ENCODE measurements at places on chromosomes 1 and 21.

GRCh38 chr21:34222031-34222335 is 141.8 kb upstream of the KCNE2 start:
- no peak for DNase-seq

DNA sequence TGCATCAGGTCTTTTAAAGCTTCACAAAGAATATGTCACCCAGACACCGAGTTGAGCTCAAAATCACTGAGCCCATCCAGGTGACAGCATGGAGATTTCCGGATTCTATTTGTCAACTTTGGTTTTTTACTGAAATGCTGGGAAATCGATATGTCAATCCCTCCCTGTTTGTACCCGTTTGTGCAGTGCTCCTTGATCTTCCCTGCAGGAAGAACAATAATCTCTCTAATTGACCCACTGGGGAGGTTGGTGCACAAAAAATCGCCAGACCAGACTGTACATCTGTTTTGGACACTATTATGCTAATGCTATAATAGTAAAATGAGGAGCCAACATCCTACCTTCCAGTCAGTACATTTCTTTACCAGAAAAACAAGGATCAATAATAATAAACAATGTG is 1.8 kb downstream of the BARHL2 start:
- DNase-seq = no peak

DNA sequence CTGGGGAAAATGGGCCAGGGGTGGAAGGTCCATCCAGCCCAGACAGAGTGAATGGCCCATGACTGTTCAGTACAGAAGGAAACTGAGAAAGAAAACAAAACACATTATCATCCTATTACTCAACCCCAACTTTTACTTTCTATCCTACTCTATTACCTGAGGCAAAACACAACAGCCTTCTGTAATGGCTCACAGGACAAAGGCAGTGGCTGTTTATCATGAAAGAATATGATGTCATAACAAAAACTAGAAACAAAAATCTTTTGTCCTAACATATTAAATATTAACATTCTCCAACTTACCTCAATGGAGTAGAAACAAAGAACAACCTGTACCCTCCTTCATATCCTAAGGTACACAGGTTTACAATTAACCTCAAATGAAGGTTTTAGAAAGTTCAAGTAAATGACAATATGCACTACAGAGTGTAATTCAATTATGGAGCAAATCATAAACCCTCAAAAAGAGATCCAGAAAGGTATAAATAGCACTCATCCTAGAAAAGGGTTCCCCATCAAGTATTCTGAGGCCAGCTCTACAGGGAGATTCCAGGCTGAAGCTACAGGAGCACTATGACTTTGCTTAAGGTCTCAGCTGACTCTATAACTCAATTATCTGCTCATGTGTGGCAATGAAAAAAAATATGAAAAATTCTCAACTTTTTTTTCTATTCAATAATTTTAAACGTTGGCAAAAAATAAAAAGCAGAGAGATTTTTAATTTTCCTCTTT is 15.1 kb downstream of the ELK4 start:
- no peak for DNase-seq

- DNase-seq = no peak
Observed at GRCh38 chr1:87501738-87502137, 173.1 kb downstream of the LMO4 start.

- DNase-seq = no peak
Observed at GRCh38 chr1:201455098-201455497, 13.9 kb downstream of the PHLDA3 start.

GRCh38 chr1:37146071-37146470 is 111.8 kb upstream of the GRIK3 start:
- peak; percentile 28 for DNase-seq

GRCh38 chr1:214445831-214446614 is 105.4 kb downstream of the PTPN14 start:
- no peak for DNase-seq

GRCh38 chr21:39430016-39430415 is 15.6 kb downstream of the LCA5L start:
- DNase-seq = peak; percentile 33

DNA sequence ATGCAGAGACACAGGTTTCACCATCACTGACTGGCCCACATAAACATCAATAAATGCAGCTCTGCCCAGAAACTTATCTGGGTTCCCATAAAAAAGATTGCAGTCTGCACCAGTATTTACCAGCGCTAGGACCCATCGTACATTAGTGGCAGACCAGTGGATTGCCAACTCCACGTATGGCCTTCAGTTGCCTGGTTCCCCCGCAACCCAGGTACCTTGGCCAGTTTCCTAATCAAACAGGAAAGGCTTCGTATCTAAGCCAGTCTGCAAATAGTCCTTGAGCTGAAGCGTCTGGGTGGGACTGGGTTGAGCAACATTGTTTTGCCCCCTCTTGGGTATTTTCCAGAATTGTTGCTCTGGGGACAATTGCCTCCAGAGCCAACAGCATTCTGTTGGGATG is 1639.3 kb downstream of the MRPL39 start:
- no peak for DNase-seq

GRCh38 chr1:154639876-154640275 is 31.9 kb upstream of the ADAR start:
- no peak for DNase-seq

- DNase-seq = no peak
Observed at GRCh38 chr1:153347856-153348255, 785 bp downstream of the PGLYRP4 start.

DNA sequence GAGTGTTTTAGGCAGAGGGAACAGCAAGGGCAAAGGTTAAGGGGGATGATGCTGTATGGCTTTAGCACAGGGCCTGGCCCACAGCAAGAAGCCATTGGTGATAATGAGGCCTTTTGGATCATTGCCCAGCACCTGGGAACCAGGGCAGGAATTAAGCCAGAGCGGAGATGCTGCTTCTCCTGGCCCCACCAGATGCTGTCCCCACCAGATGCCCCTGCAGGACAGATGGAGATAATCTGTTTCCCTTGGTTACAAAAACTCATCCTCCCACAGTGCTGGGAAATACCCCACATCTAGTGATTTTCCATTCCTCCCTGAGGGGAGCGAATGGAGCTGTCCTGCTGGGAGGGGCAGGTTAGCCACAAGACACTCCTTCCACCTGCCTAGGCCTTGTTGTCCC is 18.8 kb downstream of the OPRD1 start:
- no peak for DNase-seq

DNA sequence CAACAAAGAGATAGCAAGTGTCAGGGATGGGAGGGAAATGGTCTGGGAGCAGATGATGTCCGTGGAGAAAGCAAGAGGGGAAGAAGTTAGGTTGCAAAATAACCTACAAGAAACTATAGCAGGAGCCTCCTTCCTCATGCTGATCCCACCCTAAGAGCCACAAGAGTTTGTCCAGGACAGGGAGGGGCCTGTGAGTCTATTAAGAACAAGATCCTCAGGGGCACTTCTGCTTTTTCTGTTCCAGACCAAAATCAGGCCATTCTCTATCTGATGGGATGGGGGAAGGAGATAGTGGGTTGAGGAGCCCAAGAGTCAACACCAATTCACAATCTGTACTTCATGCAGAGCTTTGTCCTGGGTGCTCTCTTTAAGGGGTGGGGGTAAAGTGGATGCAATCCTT is 7.7 kb upstream of the ATP1A4 start:
- DNase-seq = no peak

DNA sequence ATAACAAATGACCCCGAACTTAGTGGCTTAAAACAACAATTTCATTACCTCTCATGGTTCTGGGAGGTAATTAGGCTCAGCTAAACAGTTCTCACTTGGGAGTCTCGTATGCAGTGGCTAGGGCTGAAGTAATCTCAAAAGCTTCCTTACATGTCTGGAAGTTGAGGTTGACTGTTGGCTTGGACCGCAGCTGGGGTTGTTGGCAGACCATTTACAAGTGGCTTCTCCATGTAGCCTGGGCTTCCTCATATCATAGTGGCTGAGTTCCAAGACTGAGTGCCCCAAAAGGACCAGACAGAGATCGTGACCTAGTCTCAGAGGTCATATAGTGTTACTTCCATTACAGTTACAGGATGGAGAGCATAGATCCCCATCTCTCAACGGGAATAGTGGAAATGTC is 2.4 kb upstream of the POGZ start:
- DNase-seq = no peak

DNA sequence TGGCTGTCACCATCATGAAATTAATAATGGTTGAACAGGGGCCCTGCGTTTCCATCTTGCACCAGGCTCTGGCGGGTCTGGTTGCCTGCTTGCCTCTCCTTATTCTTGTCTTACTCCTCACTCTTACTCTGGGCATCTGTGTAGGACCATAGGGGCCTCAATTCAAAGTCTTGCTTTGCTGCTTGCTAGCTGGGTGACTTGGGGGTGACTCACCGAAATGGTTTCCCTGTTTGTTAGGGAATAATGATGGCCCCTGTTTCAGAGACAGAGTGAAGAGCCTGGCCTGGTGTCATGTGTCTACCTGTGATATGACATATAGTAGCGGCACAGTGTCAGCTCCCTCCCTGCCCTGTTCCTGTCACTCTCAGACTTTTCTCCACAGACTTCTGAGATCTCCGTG is 24.6 kb downstream of the KCNC4 start:
- no peak for DNase-seq

DNA sequence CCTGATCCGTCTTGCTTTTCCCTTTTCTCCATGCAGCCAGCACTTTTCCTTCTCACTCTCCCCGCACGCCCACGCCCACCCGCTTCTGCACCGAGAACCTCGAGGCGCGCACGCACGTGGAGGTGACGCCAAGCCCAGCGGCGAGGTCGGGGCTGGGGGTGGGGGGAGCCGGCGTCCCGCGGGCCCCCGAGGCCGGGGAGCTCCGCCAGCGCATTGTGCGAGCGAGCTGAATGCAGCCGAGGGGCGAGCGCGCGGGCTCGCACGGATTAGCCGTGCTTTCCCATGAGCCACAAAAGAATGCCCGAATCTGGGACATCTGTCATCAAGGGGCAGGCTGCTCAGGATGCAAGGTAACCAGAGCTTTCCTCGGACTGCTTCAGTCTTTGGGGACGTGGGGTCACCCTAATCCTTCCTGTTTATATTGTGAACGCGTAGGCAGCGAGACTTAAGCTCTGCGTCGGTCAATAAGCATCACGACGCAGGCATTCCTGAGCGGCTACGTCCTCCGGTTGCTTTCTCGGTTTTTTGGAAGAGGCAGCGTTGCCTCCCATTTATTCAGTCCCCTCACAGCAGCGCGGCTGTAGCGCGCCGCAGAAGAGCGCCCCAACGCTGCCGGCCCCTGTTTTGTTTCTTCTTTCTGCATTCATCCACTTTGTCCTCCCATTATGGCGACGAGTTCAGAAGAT is 67.3 kb upstream of the AKT3 start:
- peak; percentile 95 for DNase-seq

DNA sequence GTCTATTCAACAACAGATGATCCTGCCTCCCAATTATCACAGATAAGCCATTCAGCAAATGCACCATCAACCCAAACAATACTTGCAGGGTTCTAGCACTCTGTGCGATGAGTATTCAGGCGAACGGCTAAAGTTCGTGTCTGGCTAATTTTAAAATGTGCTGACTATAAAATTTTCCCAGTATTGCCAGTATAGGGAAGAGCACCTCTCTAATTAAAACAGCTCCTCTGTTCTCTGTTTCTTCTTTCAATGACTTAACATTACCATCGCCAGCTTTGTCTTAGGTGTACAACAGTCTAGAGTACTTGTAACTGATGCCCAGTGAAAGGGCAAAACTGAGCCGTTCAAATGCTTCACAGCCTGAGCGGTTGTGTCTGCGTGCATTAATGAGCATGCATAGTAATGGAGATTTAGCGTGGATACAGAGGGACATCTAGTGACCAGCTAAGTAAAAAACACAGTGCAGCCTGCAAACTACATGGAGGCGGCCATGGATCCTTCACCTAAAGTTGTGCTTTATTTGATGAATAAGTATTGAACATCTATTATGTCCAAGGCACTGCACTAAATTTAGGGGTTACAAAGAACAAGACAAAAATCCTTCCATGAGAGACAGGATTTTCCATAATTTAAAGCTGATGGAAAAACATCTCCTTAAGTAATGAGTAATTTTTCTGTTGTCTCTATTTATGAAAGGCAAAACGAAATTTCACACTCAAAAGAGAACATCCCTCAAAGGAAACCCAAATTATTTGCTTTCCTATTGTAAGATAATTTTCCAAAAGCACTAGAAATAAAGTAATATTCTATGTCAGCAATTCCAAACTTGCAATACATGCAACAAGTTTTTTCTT is 120.0 kb downstream of the SETD4 start:
- peak; percentile 86 for DNase-seq

- no peak for DNase-seq
Observed at GRCh38 chr1:24902471-24902891, 27.6 kb downstream of the RUNX3 start.

DNA sequence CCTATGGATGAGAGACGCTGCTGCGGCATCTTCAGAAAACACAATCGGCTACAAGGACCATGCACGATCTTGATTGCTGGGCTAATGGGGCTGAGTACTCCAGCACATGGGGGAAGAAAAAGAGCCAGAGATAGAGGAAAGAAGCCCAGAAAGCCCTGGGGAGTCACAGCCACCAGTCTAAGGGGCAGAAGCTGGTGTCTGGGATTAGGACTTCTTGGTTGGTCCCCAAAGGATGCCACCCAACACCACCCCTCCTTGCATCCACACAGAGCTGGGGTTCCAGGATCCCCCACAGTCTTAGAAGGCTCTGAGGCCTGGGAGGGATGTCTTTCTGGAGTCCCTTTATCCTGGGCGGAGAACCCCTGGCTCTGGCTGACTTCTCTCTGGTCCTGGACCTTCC is 98.4 kb upstream of the TARDBP start:
- DNase-seq = no peak

DNA sequence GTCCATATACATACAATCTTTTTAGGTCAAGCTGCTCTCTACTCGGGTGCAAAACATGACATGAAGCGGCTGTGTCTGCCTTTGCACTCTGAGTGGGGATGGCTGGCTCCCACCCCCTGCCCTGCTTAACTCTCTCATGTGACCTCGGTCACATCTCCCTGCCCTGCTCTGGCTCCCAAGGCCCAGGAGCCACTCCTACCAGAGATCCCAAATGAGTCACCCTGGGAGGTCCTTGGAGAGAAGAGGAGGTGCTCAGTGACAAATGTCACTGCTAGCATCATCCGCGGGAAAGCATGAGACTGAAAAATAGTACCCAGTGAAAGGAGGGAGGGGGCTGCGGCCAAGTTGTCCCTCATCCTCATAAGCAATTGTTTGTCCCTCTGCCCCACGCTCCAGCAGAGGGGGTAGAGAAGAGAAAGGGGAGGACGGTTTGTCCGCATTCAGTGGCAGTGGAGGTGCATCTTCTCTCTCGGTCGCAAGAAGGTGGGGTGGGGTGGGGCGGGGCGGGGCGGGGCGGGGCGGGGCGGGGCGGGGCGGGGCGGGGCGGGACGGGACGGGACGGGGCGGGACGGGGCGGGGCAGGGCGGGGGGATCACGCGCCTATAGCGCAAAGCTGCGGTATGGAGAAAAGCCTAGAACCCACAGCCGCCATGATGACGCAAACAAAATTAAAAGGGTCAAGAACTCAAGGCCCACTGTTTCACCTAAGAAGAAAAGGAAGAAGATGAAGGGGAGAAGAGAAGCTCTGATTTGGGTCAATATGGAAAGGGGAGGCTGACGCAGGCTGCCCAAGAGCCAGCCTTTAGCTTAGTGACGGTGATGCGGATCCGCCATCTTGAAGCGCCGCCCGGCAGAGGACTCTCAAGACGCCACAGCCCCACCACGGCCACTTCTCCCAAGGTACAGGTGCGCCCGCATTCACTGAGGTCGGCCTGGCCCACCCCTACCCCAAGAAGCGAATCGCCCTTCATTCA is 66.2 kb downstream of the CD46 start:
- no peak for DNase-seq
